Activated CD4-positive, alpha-beta T cell treated with anti-CD3 and anti-CD28 coated beads, Interleukin-2, amount 10 ng/mL, durations not matched to agents 7 days and 5 days (primary cell): ENCODE measurements at places on chromosomes 11 and 22. TPM values are rescaled to one million over a fixed set of nuclear protein-coding genes. Genes with fewer than 3 reads are reported as not detected.

Gene FOSL1
- total RNA-seq, result 2.0 TPM

Gene TRPM5
- total RNA-seq, result 0.07 TPM

Gene SEC14L2
- 10.5 TPM for total RNA-seq

Gene RFPL2
- total RNA-seq, result 0.30 TPM

Gene BTG4
- not detected for total RNA-seq

Gene MMP12
- not detected for total RNA-seq

DNA sequence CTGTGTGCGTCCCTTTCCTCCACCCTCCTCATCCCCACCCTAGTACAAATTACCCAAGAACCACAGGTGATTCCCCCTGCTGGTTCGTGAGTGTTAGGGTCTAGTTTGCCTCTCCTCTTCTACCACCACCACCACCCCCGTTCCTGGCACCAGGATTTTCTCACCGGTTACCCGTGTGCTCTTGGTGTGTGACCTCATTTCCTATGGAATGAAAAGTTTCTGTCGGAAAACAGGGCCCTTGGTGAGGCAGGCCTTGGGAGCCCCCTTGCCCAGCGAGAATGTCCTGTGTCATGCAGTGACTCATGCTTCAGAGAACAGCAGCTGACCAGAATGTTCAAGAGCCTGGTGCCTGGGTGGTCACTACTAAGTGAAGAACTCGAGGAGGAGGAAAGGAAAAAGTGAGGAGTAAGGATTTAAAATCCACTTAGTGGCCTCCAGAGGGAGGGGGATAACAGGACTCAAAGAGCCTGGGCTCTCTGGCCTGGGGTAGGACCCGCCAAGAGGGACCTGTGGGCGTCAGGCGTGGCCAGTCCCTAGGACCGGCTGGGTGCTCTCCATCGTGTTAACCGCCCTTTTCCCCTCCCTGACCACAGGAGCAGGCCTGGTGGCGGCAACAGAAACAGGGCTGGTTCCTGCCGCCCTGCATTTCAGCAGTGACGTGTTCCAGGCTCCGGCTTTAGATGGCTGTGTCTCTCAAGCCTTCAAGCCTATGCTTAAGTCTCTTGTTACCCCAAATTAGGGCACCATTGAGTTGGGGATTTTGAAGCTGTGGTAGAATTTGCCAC is 30.2 kb downstream of the C22orf31 start:
- no peak for DNase-seq

GRCh38 chr11:66592457-66593302 is at the start of the genes CCDC87 and CCS:
Gene CCDC87 (minus strand): TSS chr11:66593063. CDS start chr11:66593015, 48 bp downstream.
Gene CCS (plus strand): TSS chr11:66593185. CDS start chr11:66593262, 77 bp downstream.
- DNase-seq, result peak; percentile 99

GRCh38 chr22:27445881-27446280 is 355.7 kb downstream of the MN1 start:
- no peak for DNase-seq

DNA sequence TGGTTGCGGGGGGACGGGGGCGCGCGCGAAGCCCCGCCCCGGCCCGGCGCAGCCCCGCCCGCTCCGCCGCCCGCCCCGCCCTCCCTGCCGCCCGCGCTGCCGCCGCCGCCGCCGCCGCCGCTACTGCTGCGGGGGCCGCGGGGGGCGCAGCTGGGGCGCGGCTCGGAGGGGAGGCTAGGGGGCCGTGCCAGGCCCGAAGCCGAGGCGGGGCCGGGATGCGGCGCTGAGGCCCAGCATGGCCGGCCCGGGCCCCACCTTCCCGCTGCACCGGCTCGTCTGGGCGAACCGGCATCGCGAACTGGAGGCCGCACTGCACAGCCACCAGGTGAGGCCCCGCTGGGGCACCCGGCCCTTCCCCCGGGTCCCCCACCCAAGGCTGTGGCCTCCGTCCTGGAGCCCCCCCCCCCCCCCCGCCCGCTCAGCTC is at the start of gene ANKRD13D:
TSS of gene ANKRD13D (plus strand) at position 78 of the 425 bp plus-strand sequence. CDS start at position 236, 158 bp downstream.
- DNase-seq, result no peak

DNA sequence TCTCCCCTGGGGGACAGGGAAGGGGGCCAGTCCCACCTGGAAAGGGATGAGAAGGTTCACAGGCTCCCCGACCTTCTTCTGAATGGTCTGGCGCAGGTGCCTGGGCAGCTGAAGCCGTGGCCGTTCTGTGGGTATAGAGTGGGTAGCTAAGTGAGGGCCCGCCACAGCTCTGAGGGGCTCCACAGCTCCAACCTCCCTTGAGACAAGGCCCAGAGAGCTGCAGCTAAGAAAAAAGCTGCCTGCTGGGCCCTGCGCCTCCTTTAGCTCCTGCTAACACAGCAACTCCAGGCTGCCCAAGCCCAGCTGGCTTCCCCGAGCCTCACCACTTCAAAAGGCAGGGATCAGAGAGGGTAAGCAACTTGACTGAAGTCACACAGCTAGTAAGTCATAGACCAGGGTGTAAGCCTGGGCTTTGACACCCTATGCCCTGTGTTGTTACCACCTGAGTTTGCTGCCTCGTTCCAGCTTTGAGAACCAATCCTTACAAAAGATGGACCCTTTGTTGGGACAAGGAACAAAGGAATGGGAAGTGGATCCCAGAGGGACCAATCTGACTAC is 18.5 kb downstream of the MYBPC3 start:
- no peak for DNase-seq

GRCh38 chr11:95708681-95709080 is 80.9 kb downstream of the FAM76B start:
- DNase-seq, result no peak

- DNase-seq, result no peak
These were observed 124.3 kb upstream of the RASSF10 start for GRCh38 chr11:12884751-12885318.

- no peak for DNase-seq
These were observed 90.2 kb downstream of the PARVA start for GRCh38 chr11:12467610-12468009.

DNA sequence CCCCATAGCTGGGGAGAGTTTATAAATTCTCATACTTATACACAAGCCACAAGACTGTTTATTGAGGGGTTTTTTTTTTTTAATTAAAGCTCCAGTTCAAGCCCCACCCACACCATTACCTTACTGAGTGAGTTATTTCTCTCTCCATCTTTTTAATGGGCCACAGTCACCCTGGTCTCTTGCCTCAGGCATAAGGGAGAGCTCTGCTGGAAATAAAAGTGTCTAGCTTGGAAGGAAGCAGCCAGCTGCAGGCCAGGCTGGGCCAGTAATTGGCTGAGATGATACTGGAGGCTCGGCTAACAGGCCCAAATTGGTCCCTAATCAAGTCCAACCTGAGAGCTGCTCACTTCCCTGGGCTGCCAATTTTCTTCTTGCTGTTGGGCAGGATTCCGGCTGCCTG is 174.1 kb downstream of the INSC start:
- no peak for DNase-seq

- DNase-seq, result peak; percentile 18
These were observed 12.7 kb downstream of the C11orf91 start for GRCh38 chr11:33687733-33688479.

DNA sequence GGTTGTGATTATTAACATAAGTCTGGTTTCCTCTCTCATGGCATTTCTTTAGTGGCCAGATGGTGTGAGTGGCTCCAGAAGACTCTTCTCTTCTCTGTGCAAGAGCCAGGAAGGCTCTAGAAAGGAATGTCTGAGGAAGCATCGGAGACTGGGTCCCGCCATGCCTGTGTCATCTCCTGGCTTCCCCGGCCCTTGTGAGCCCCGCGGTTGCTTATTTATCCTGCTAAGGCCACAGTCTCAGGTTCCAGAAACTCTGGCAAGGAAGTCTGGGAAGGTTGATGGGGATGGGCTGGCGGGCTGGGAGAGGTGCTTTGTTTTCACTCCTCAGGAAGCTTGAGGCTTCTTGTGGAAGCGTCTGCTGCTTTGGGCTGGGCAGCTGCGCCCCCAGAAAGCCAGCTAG is 18.9 kb downstream of the BCR start:
- DNase-seq, result no peak

GRCh38 chr11:13280092-13280722 is 2.6 kb downstream of the BMAL1 start:
- DNase-seq, result no peak

DNA sequence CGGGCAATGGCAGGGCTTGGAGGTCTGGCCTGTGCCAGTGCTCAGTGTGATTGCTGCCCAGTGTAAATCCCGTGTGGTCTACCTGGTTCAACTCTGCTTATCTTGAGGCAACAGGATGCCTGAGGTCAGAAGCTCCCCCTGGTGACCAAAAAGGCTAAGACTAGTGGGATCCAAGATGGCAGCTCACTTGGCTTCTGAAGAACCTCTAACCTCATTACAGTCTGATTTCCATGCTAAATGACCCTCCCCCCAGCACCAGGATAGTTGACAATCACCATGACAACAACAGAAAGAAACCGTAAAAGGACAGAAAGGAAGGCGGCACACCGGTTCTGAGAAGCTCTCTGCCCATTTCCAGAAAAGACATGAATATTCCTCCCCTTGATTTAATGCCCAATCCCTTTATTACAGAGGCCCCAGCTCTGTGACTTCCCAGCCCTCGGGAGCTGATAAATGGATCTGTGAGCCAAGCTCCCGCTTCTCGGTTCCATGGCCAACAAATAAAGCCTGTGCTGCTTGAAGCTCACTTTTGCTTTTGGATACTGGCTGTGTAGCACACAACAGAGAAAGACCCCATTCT is 398.4 kb downstream of the CTTN start:
- no peak for DNase-seq

- DNase-seq, result no peak
These were observed 11.9 kb downstream of the VSIG10L2 start for GRCh38 chr11:125957618-125958332.

DNA sequence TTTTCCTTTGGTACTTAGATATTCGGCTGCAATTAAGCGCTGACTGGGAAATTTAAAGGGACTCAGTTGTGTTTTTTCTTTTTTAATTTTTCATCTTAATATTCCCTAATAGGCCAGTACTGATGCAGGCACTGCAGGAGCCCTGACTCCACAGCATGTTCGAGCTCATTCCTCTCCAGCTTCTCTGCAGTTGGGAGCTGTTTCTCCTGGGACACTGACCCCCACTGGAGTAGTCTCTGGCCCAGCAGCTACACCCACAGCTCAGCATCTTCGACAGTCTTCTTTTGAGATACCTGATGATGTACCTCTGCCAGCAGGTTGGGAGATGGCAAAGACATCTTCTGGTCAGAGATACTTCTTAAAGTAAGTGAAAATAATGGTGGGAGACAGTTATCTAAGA is 3.8 kb downstream of the YAP1 start:
- no peak for DNase-seq

GRCh38 chr11:69534166-69534530 is 52.7 kb downstream of the LINC01488 start:
- DNase-seq, result no peak

- no peak for DNase-seq
These were observed 43.8 kb downstream of the FBXO7 start for GRCh38 chr22:32518381-32518780.
